ENCODE measurements at places on chromosomes 1 and 21. TPM values are rescaled to one million over a fixed set of nuclear protein-coding genes. Genes with fewer than 3 reads are reported as not detected.

DNA sequence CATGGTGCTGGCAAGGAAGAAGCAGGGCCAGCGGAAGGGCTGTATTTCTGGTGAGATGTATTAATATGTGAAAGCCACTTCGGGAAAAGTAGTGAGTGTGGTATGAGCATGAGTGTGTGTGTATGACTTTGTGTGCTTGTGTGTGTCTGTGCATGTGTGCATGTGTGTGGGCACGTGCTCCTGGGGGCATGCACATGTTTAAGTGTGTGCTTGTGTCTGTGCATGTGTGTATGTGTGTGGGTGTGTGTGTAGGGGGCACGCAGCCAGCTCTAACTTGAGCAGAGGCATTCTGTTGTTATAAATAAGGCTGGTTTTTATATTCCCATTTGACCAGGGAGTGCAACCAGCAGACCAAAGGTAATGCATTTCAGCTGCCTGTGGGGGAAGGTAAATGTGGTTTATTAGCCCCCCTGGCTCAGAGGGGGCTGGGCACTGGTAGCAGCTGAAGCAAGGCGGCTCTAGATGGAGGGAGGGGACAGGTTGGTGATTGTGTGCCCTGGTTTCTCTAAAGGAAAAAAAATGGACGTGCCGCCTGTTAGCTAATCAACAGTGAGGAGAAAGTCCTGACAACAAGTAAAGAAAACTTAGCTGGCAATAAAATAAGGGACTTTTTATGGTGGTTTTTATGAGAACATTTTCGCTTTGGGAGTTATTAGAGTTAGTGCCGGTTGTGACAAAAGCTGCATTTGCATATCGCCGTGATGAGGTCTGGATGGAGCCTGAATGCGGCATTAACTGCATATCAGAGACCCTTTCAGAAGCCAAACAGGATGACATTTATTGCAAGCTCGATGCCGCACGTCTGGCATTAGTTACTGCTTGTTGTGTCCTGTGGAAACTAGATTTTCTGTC lies 180.1 kb downstream of the CAMTA1 start:
- DNase-seq: no peak

- no peak for DNase-seq
These were observed 49.8 kb upstream of the OLIG2 start for GRCh38 chr21:32975811-32976431.

DNA sequence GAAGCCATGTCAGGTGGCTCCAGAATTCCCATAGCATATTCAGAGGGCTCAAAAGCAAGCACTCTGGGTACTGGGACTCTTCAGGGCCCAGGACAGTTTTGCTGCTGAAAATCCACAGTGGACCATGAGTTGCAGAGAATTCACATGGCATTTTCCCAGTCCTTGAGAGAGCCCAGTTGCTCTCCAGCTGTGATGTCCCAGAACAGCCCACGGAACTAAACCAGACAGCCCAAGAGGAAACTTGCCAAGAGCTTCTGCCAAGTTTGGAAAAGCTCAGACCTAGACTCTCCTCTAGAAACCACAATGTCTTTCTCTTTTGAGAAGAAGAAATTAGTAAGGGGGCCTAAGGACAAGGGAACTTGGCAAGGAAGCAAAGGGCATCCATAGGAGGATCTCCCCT lies 69.4 kb downstream of the RGS2 start:
- DNase-seq: peak; percentile 55

DNA sequence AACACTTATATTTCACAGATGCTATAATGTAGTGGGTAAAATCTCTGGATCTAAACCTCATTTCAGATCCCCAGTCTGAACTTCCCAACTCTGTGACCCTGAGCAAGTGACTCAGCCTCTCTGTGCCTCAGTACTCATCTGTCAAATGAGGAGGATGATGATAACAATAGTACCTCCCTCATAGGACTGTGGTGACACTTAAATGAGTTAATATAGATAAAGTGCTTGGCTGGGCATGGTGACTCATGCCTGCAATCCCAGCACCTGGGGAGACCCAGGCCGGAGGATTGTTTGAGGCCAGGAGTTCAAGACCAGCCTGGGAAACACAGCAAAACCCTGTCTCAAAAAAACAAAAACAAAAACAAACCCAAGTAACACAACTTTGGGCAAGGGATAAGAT lies 4.7 kb upstream of the ECE1 start:
- no peak for DNase-seq

DNA sequence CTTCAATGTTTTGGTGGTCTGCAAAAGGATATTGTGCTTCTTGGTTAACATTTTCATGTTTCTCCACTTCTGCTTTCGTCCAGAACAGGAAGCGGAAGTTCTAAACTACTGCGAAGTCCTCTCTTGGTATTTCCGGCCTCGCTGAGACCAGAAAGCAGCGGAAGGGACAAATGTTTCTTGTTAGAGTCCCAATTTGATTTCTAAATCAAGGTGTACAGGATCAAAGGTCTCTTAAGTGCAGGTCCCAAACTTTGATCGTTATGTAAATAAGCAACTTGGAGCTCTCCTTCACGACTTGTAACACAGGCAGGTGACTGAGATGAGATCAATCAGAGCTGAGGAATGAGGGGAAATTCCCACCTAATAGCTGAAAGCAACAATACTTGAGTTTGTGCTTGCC lies 40.1 kb upstream of the HMCN1 start:
- no peak for DNase-seq

- no peak for DNase-seq
These were observed 34.3 kb upstream of the PPP1R15B start for GRCh38 chr1:204445860-204446412.

DNA sequence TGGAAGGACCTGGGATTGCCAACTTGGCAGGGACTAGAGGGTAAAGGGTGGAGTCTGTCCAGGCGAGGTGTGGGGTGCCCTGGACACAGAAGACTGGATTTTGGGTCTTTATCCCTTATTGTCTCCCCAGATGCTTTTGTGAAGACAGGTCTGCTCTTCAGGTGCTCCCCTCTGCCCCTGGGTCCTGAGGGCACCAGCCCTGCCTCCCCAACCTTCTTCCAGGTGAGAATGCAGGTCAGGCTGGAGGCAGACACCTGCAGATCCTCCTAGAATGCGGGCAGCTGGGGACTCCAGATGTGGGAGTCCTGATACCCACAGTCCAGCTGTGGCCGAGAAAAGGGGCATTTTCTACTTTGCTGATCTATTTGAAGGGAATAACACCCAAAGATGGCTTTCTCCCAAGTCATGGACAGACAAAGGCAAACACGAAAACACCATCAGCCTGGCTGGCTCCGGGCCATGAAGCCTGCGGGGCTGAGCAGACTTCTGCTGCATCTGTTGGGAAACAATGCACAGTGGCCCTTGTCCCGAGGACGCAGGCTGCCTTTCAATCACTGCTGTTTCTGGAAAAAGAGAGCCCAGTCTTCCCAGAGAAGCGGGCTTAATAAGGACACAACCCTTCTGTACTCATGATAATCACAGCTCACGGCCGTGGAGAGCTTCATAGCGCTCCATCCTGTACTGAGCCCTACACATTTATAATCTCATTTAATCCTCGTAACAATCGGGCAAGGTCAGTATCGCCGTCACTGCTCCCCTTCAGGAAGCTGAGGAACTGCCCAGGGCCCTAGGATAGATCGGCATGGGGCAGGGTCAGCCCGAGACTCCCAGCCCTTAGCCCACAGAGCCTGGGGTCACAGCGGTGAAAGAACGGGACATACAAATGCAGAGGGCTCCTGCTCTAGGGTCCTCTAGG lies 62.0 kb upstream of the ABCG1 start:
- no peak for DNase-seq

DNA sequence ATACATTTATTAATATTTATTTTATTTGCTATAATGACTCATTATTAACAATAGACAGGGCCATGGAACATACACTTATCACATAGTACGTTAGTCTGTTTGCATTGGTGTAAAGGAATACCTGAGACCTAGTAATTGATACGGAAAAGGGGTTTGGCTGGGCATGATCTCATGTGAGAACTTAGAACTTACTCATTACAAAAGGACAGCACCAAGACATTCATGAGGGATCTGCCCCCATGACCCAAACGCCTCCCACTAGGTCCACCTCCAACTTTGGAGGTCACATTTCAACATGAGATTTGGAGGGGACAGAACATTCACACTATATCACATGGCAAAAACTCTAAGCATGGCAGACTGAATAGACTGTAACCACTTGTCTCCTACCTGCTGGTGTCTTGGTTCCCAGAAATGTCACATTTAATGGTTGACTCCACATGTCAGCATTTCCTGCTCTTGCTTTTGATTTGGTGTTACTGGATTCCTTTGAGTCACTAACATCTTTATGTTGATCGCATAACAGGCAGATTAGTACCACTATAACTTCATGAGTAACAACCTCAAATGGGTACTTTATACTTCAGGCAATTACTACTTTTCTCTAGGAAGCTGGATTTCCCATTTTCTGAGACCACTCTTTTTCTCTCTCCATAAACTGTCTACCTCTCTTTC lies 3.5 kb upstream of the C1orf116 start:
- no peak for DNase-seq

- no peak for DNase-seq
These were observed 1.9 kb downstream of the S100A10 start for GRCh38 chr1:151991663-151992302.

- DNase-seq: no peak
These were observed 12.7 kb upstream of the PADI4 start for GRCh38 chr1:17295292-17295691.

GRCh38 chr1:94608142-94608851 lies 66.7 kb upstream of the F3 start:
- DNase-seq: no peak

DNA sequence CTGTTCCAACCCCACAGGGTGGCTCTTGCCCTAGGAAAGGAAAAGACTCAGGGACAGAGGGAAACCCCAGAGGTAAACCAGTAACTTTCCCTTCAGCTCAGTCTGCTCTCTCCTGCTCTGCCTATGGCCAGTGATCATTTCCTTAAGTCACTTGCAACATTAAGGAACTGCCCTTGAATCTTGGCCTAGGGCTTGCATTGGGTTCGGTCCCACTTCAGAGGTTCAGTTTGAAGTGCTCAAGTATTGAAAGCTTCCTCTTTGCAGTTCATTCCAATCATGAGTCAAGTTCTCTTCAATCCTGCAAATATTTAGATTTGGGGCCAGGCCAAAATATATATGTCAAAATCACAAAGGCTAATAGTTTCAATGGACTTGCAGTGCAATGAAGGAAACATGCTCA lies 97.7 kb upstream of the IRF2BP2 start:
- DNase-seq: no peak

GRCh38 chr21:32525282-32525681 lies 60.0 kb downstream of the TCP10L start:
- DNase-seq: no peak

GRCh38 chr1:186930238-186930637 lies 101.5 kb downstream of the PLA2G4A start:
- DNase-seq: no peak

- DNase-seq: no peak
These were observed 7.9 kb downstream of the SLAMF7 start for GRCh38 chr1:160746836-160747500.

DNA sequence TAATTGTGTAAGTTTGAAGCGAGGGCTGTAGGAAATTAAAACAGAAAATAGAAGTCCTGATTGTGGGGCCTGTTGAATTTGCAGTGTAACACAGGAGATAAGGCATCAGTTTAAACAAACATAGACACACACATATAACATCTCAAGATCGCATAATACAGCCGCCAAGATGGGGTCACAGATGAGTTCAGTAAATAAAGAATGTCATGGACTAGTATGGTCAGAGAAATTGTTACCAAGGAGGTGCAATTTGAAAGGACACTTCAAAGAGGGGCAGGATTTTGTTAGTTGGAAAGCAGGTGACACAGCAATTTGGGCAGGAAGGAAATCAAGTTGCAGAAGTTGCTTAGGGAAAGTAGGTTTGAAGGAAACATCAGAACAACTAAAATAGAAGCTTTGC lies 450.0 kb downstream of the USP25 start:
- DNase-seq: no peak

DNA sequence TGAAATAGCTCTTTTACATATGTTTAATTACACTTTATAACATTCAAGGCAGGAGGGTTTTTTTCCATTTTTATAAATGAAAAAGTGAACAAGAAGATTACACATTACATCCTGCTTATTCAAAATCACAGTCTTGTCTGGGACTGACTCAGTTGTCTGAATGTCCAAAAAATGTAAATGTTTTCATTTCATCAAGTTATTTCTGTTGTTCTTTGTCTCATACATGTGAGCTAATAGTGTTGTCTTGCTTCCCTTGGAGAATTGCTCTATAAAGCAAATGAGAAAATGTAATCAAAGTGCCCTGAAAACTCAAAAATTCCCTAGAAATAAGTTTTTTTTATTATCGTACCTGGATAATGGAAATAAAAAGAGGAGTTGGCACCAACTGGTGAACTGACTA lies 242.9 kb downstream of the GRIK1 start:
- DNase-seq: no peak

GRCh38 chr1:178581351-178582303 lies 68.7 kb downstream of the TEX35 start:
- DNase-seq: no peak

DNA sequence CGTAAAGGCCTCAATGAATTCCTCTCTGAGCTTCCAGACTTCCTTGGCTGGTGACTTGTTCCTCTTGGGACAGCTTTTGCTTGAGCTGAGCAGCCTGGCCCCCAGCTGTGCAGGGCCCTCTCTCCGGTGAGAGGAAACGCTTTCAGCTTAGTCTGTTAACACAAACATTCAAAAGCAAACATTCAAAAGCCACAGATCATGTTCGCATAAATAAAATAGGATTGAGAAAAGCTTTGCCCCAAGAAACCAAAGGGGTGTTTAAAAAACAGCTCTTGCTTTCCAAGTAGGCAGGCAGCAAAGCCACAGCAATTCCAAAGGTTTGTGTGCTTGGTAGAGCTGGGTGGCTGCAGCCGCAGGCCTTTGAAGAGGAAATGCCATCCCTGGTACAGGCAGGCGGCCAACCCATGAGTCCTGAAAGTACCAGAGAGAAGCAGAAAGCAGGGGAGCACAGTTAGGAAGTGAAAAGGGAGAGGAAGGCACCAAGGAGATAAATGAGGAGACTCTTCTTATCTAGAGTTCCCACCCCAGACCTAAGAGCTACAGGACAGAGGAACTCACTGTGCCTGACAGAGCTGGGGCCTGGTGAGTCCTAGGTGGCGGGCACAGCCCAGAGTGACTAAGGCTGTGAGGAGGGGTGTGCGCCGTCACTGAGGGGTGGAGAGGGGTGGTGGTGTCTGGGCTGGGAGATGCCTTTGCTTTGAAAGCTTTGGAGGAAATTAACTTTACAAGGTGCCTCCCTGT lies 48.4 kb downstream of the CCN1 start:
- peak; percentile 55 for DNase-seq

SH2D2A gene
- total RNA-seq: 1.1 TPM

DARS2 gene
- total RNA-seq: 13.2 TPM

SLC9C2 gene
- 0.06 TPM for total RNA-seq

VCAM1 gene
- total RNA-seq: 7.6 TPM

SAMSN1 gene
- 4.8 TPM for total RNA-seq

LRRC71 gene
- not detected for total RNA-seq

SLX9 gene
- total RNA-seq: 26.1 TPM

AMPD1 gene
- total RNA-seq: not detected

OXCT2 gene
- total RNA-seq: 16.2 TPM

ALPL gene
- 38.5 TPM for total RNA-seq

SPATC1L gene
- 10.0 TPM for total RNA-seq

SMG5 gene
- 65.9 TPM for total RNA-seq

All from left cardiac atrium (tissue), 4 donors.